ENCODE measurements at places on chromosomes 16 and 17.

- no peak for DNase-seq
Measured at GRCh38 chr16:27642756-27643155, 92.8 kb downstream of the KATNIP start.

DNA sequence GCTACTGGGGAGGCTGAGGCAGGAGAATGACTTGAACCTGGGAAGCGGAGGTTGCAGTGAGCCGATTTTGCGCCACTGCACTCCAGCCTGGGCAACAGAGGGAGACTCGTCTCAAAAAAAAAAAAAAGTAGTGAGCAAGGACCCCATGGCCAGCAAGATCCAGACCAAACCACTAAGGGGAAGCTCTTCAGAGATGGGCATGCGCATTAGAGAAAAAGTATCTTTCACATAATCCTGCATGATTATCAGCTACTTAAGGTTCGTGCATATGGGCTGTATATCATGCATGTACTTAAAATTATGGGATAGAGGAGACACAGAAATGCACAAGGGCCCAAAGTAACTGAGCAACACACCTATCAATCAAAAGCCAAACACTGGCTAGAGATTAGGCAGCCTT is 10.7 kb upstream of the CCL22 start:
- no peak for DNase-seq

DNA sequence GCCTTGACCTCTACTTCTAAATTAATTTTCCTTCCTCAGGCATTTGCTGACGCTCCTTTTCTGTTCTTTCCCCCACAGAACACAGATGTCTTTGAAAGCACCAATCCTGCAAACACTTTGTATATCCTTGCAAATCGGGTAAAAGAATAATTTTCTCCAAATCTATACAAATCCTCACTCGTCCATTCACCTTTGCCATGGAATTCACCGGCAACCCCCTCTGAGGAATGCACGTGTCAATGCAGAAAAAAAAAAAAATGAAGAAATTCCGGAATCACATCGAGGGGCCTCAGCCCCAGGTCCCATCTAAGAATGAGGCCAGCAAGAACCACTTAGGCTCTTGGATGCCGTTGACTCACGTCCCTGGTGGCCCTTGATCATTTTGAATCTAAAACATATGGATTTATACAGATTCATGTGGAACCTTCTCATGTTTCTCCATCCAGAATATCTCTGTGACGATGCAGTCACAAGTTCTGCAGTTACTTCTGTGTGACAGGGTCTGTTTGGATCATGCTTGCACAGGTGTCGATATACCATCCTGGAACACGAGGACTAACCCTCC is 136.9 kb downstream of the RBFOX3 start:
- DNase-seq, result no peak

- DNase-seq, result no peak
Measured at GRCh38 chr17:59853168-59853918, 39.4 kb downstream of the TUBD1 start.

Measured in activated naive CD8-positive, alpha-beta T cell treated with anti-CD3 and anti-CD28 coated beads, Interleukin-2, amount 50 U/mL, for 16 hours (primary cell).